ENCODE measurements at places on chromosomes 2 and 18. TPM values are rescaled to one million over a fixed set of nuclear protein-coding genes. Genes with fewer than 3 reads are reported as not detected.

GRCh38 chr2:100417711-100418124 lies 250 bp upstream of the CHST10 start:
- H3K36me3 ChIP-seq: peaks cover 4% of the 10 kb centered on the region
- H3K4me1 ChIP-seq: peaks cover 3% of the 10 kb centered on the region

DNA sequence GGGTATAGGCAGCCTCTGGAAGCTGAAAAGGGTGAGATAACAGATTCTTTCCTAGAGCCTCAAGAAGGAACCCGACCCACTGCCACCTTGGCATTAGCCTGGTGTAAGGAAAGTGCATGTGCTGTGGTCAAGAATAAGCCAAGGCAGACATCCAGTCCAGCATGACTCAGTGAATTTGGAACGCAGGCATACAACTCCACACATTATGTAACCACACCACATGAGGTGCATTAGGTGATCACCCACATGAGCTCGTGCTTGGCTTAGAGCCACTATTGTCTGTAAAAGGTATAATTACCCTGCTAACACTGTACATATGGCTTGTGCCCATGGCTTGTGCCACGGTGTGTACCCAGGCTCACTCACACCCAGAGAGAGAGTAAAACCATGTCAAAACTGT lies 583.7 kb upstream of the HNMT start:
- H3K4me1 ChIP-seq: no peaks in the 10 kb centered on the region
- H3K27me3 ChIP-seq: no peaks in the 10 kb centered on the region
- H3K36me3 ChIP-seq: no peaks in the 10 kb centered on the region

CNGA3 gene
- total RNA-seq: not detected

GRCh38 chr2:172937884-172938712 lies 137.5 kb upstream of the MAP3K20 start:
- no peak overlapping the region for H3K4me3 ChIP-seq
- H3K27me3 ChIP-seq: no peaks in the 10 kb centered on the region
- H3K36me3 ChIP-seq: no peaks in the 10 kb centered on the region
- H3K4me1 ChIP-seq: no peaks in the 10 kb centered on the region

MSTN gene
- not detected for total RNA-seq

- no peak for DNase-seq
- no peak overlapping the region for H3K4me3 ChIP-seq
- no peak overlapping the region for H3K27ac ChIP-seq
- H3K36me3 ChIP-seq: no peaks in the 10 kb centered on the region
- H3K27me3 ChIP-seq: no peaks in the 10 kb centered on the region
These were observed 97.3 kb upstream of the DCC start for GRCh38 chr18:52242711-52243110.

IL1RL1 gene
- total RNA-seq: 0.18 TPM

DNA sequence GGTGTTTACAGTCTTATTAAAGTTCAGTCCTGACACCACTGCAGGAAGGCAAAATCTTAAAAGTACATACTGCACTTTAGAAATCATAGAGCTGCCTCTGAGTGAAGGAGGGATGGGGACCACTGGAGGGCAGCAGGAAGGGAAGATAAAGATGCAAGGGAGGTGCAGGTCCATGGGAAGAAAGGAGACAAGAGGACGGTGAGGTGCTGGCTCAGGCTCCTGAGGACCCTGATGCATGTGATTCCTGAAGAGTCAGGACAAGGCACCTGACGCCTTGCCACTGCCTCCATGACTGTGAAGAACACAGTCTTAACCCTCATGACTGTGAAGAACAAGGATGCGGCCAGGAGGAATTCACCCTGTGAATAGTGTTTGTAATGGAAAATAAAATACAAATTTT lies 116.2 kb upstream of the NPAS2 start:
- no peaks in the 10 kb centered on the region for H3K36me3 ChIP-seq
- no peaks in the 10 kb centered on the region for H3K4me1 ChIP-seq
- DNase-seq: no peak
- no peak overlapping the region for H3K4me3 ChIP-seq
- H3K27me3 ChIP-seq: no peaks in the 10 kb centered on the region

GRCh38 chr2:236415684-236416444 lies 151.7 kb upstream of the ASB18 start:
- no peak overlapping the region for H3K27ac ChIP-seq
- no peak for DNase-seq
- no peaks in the 10 kb centered on the region for H3K36me3 ChIP-seq
- H3K27me3 ChIP-seq: no peaks in the 10 kb centered on the region
- no peak overlapping the region for H3K4me3 ChIP-seq

GRCh38 chr2:19532547-19533196 lies 174.2 kb upstream of the OSR1 start:
- no peak overlapping the region for H3K27ac ChIP-seq
- H3K36me3 ChIP-seq: no peaks in the 10 kb centered on the region
- H3K4me1 ChIP-seq: no peaks in the 10 kb centered on the region
- no peak for DNase-seq
- H3K4me3 ChIP-seq: no peak overlapping the region

DNA sequence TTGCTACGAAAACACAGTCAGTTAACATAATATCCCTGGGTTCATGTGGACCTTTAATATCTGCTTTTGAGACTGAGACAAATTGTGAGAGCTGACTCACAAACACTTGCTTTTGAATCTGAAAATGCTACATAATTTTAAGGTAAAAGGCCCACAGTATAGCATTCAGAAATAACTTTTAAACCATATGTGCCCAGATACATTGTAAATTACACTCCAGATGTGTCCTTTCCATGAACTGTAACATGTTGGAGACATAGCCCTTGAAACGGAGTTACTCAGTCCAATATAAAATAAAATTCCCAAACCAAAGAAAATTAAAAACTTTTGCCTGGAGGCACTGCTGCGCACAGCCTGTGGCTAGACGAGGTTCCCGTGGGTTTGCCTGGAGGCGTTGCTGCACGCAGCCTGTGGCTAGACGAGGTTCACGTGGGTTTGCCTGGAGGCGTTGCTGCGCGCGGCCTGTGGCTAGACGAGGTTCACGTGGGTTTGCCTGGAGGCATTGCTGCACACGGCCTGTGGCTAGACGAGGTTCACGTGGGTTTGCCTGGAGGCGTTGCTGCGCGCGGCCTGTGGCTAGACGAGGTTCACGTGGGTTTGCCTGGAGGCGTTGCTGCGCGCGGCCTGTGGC lies 131.9 kb upstream of the ALKAL2 start:
- H3K4me3 ChIP-seq: no peak overlapping the region
- H3K27me3 ChIP-seq: no peaks in the 10 kb centered on the region
- no peak overlapping the region for H3K27ac ChIP-seq
- no peaks in the 10 kb centered on the region for H3K36me3 ChIP-seq
- no peaks in the 10 kb centered on the region for H3K4me1 ChIP-seq
- no peak for DNase-seq

DNAJC27 gene
- total RNA-seq: 3.6 TPM

- no peaks in the 10 kb centered on the region for H3K36me3 ChIP-seq
- no peaks in the 10 kb centered on the region for H3K4me1 ChIP-seq
- H3K27me3 ChIP-seq: no peaks in the 10 kb centered on the region
- no peak overlapping the region for H3K27ac ChIP-seq
- H3K4me3 ChIP-seq: no peak overlapping the region
These were observed 184.8 kb downstream of the NR4A2 start for GRCh38 chr2:156147594-156148330.

DNA sequence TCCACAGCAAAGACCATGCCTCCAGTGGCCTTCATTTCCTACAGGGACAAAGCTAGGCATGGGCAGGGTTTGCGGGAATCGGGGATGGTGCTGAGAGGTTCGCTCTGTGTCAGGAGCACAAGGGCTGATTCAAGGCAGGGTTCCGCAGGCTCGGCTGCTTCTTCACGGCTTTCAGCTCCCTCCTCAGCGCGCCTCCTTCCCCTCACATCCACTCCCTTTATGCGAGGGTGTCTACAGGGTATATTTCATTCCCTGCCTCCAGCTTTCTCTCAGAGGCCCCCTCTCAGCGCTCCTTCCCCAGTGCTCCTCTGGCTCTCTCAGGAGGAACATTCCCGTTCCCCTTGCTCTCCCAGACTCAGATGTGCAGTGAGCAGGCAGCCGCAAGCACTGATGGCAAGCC lies 78.7 kb upstream of the ASB18 start:
- no peaks in the 10 kb centered on the region for H3K36me3 ChIP-seq
- H3K4me3 ChIP-seq: no peak overlapping the region
- no peak for DNase-seq
- no peaks in the 10 kb centered on the region for H3K4me1 ChIP-seq

LIMS2 gene
- 0.51 TPM for total RNA-seq

DNA sequence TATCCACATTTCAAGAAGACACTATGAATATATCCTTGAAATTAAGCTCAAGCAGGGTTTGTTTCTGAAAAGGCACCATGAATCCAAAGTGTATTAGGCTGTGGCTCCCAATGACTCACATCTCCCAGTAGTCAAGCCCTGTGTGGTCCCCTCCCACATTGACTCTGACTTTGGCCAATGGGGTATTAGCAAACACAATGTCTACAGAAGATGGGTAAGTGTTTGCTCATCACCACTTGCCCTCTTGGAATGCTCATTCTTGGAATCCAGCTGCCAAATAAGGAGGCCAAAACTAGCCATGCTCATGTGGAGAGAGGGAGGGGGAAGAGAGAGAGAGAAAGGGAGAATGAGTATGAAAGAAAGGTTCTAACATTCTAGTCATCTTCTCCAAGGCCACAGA lies 490.0 kb downstream of the TXNL1 start:
- DNase-seq: no peak
- no peak overlapping the region for H3K27ac ChIP-seq
- no peak overlapping the region for H3K4me3 ChIP-seq
- no peaks in the 10 kb centered on the region for H3K27me3 ChIP-seq

- DNase-seq: no peak
These were observed 1321.8 kb upstream of the CRIM1 start for GRCh38 chr2:35033748-35034147.

NEU4 gene
- total RNA-seq: 0.28 TPM

EML4 gene
- total RNA-seq: 80.9 TPM

ANKRD53 gene
- total RNA-seq: not detected

- no peak overlapping the region for H3K4me3 ChIP-seq
- H3K27me3 ChIP-seq: no peaks in the 10 kb centered on the region
- no peak overlapping the region for H3K27ac ChIP-seq
- H3K4me1 ChIP-seq: no peaks in the 10 kb centered on the region
- DNase-seq: no peak
These were observed 1933.6 kb upstream of the LRRTM1 start for GRCh38 chr2:82237994-82238662.

- H3K27ac ChIP-seq: no peak overlapping the region
- no peak for DNase-seq
These were observed 12.3 kb downstream of the KLF7 start for GRCh38 chr2:207153266-207153975.

DNA sequence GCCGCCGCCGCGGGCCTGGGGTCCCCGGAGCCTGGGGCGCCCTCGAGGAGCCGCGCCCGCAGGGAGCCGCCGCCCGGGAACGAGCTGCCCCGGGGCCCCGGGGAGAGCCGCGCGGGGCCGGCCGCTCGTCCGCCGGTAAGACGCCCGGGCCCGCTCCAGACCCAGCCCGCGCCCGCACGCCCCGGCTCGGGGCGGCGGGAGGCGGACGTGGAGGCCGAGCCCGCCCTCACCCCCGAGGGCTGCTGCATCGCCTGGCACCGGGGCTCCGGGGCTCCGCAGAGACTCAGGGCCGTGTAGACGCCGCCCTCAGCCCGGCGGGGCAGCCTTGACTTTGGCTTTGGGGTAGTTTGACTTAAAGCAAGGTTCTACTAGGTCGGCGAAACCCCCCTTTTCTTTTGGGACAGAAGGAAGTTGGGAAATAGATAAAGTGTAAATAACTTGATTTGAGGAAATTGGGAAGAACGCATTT lies 335 bp downstream of the ERFE start:
- peaks cover 6% of the 10 kb centered on the region for H3K4me1 ChIP-seq
- no peak overlapping the region for H3K4me3 ChIP-seq
- H3K27ac ChIP-seq: no peak overlapping the region
- H3K27me3 ChIP-seq: peaks cover 12% of the 10 kb centered on the region
- no peaks in the 10 kb centered on the region for H3K36me3 ChIP-seq

PKDCC gene
- total RNA-seq: 4.3 TPM

DYNAP gene
- total RNA-seq: not detected

DNA sequence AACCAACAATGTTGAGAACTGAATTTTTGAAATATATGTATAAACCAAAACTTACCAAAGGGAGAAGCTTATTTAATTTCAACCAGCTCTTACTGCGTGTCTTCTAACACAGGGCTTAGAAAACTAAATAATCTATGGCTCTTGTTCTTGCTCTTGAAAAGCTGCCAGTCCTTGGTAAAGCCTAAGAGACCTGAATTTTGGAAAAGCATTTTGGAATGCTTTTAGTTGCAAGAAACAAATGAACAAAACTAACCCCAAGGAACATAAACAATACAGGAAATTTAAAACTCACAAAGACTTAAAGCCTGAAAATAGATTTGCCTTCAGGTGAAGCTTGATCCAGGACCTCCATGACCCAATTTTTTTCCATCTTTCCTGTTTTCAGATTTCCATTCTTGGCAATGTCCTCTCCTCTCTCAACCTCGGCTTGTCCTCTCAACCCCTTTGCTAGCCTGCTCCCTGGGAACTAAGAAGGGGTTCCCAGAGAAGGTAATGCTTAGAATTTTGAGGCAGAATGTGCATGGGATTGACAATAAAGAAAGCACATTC lies 169.8 kb upstream of the NCK2 start:
- H3K4me3 ChIP-seq: no peak overlapping the region
- no peak for DNase-seq
- no peaks in the 10 kb centered on the region for H3K4me1 ChIP-seq

- H3K27me3 ChIP-seq: no peaks in the 10 kb centered on the region
- no peak for DNase-seq
- no peak overlapping the region for H3K4me3 ChIP-seq
- H3K27ac ChIP-seq: no peak overlapping the region
- H3K36me3 ChIP-seq: no peaks in the 10 kb centered on the region
These were observed 3.5 kb downstream of the EHD3 start for GRCh38 chr2:31237348-31238017.

ZSWIM2 gene
- total RNA-seq: not detected

SULT1C2 gene
- total RNA-seq: 0.05 TPM

GRCh38 chr18:32373995-32374394 lies 96.7 kb downstream of the GAREM1 start:
- no peak for DNase-seq
- H3K27me3 ChIP-seq: no peaks in the 10 kb centered on the region
- H3K4me1 ChIP-seq: no peaks in the 10 kb centered on the region
- H3K36me3 ChIP-seq: no peaks in the 10 kb centered on the region
- no peak overlapping the region for H3K4me3 ChIP-seq

C2orf49 gene
- 13.2 TPM for total RNA-seq

- H3K4me1 ChIP-seq: no peaks in the 10 kb centered on the region
- no peaks in the 10 kb centered on the region for H3K36me3 ChIP-seq
- H3K4me3 ChIP-seq: no peak overlapping the region
- H3K27ac ChIP-seq: no peak overlapping the region
These were observed 183.7 kb downstream of the METTL4 start for GRCh38 chr18:2387588-2387987.

INPP5D gene
- 126 TPM for total RNA-seq

GRCh38 chr2:209907746-209908145 lies 94.7 kb upstream of the RPE start:
- H3K4me1 ChIP-seq: no peaks in the 10 kb centered on the region
- no peak overlapping the region for H3K4me3 ChIP-seq
- H3K36me3 ChIP-seq: no peaks in the 10 kb centered on the region
- no peak for DNase-seq
- no peaks in the 10 kb centered on the region for H3K27me3 ChIP-seq

All from GM12878 (cell line).